ENCODE measurements at places on chromosomes 12 and 14.
A peak's percentile ranks its signal among the peaks of the same experiment; 100 is the strongest.

- DNase-seq: no peak
These were observed 138.9 kb downstream of the PIK3C2G start for GRCh38 chr12:18400186-18400585.

DNA sequence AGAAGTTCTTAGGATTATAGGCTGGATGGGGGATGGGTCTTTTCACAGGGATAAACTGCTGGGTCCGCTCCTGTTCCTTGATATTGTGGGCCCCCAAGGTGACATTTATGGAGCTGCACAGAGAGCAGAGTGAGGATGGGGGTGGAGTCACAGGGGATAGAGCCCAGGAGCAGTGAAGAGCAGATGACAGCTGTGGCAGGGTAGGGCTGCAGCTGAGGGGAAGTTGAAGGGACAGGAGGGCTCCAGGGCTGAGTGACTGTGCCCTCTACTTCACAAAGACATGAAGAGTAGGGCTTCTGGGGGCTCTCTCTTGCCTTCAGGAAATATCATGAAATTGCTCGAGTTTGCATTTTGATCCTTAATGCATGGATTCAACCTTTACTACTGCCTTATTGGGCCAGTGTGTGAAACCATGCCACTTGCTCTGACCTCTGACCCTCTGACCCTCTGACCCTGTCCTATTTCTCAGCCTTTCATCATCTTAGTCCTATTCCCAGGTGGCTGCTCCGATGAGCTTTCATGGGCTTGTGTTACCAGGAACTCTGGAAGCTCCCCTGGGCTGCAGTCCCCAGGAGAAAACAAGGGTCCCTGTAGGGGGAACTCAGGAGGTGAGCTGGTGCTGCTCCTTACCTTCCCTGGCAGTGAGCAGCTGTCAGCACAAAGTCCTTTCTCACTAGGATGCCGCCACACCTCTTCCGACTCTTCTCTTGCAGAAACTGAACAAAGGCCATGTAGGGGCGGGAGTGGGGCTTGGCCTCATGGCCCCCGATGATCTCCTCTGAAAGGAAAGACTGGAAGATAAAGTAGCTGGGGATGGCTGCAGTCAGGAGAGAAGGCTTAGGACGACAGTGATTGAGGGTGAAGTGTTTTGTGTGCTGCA is 1.6 kb downstream of the GZMH start:
- DNase-seq: no peak

DNA sequence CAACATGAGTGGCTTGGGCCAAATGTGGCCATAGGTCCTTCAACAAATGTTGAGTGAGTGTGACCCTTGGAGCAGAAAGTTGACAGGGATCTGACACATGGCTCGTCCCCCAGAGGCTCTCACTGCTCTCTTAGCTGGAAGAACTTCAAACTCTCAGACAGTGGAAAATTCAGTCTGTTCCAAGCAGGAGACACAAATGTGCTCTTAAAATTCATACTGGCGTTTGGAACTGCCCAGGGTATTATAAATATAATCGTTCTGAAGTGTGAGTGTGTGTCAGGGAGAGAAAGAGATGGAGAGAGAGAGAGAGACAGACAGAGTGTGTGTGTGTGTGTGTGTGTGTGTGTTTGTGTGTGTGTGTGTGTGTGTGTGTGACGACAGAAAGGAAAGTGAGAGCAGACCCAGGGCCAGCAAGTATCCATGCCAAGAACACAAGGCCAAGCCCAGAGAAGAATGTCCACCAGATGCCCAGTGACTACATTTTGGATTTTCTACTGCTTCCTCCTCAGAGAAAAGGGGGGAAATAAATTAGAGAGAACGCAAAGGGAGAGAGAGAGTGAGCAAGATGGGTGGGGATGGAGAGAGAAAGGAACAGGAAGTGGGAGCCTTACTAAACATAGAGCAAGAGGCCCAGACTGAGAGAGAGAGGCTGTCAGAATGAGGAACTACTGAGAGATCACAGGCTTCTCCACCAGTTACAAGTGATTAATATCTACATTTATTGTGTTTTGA is 193.6 kb upstream of the NUDT4 start:
- DNase-seq: peak; percentile 85

GRCh38 chr14:46490238-46490685 is 161.3 kb downstream of the RPL10L start:
- peak; percentile 28 for DNase-seq

DNA sequence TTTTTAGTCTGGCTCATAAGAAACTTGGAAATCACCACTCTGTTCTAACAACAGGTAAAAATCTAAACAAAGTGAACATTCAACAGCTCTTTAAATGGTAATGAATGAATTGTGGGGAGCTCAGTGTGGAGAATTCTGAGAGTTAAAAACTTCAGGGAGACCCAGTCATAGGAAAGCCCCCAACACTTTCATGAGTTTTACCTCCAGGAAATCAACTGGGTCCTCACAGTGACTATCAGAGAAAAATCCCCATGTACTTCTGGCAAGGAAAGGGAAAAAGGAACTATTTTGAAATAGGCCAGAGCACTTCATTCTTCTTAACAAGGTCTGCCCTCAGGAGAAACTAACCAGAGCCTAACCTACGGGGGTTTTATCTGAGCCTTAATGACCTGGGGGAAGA is 134.7 kb downstream of the CMAS start:
- peak; percentile 9 for DNase-seq

DNA sequence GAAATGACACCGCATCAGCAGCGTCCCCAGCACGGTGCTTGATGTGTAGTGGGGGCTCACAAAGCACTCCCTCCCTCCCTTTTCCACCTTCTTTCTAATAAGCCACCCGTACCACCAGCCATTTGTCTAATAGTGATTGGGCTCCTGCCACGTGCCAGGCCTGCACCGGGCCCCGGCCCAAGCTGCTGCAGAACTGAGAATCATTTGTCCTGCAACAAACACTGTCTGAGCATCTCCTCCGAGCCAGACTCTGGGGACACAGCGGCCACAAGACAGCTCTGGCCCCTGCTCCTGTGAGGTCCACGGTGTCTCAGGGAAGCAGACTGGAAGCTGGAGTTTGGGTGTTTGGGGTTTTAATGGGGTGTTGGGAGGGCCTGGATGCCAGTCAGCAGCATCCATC is 43.9 kb downstream of the MVK start:
- DNase-seq: no peak

DNA sequence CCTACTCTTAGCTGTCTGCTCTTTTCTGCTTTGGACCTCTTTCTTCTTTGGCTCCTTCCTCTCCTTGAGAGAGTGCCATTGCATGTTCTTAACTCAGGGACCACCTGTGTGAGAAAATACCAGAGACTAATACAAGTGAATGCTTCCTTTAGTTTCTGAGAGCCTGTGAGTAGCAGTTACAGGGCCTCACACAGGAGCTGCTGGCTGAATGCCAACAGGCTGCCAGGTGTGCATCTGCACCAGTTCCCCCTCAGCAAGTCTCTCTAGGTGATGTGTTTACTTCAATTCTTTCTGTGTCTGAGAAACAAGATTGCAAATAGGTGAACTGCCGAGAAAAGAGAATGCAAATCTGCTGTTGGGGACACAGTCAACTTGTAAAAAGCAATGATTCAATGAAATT is 108.2 kb downstream of the STXBP6 start:
- no peak for DNase-seq

DNA sequence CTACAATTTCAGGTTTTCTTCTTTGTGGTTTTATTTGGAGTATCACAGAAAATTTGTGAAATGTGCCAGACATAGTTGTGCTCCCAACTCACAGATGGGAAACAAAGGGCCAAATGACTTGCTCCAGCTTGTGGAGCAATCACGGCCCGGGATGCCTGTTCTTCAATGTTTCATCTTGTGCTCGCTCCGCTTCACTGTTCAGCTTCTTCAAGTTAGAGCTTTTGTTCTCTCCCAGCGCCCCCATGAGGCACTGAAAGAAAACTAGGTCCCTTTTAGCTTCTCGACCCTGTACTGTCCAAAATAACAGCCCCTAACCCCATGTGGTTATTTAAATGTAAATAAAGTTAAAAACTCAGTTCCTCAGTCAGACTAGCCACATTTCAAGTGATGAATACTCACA is 187.9 kb upstream of the STXBP6 start:
- DNase-seq: no peak

GRCh38 chr12:116156614-116157013 is 120.9 kb downstream of the MED13L start:
- no peak for DNase-seq

DNA sequence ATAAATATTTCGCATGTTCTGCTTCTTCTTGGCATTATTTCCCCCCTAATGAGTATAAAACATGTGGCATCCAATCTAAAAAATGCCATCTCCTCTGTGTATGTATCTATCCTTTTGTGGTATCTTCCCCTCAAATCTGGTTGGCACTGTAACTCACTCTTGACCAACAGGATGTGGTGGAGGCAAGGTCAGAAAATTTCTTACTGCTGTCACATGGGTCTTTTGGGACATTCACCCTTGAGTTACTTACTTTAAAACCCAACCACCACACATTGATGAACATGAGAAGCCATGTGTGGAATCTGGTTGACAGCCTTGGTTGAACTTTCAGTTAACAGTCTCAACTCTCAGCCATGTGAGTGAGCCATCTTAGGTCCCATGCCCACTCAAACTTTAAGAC is 516.9 kb downstream of the SLC16A7 start:
- no peak for DNase-seq

GRCh38 chr12:31008241-31008761 is 65.4 kb upstream of the DDX11 start:
- DNase-seq: no peak

DNA sequence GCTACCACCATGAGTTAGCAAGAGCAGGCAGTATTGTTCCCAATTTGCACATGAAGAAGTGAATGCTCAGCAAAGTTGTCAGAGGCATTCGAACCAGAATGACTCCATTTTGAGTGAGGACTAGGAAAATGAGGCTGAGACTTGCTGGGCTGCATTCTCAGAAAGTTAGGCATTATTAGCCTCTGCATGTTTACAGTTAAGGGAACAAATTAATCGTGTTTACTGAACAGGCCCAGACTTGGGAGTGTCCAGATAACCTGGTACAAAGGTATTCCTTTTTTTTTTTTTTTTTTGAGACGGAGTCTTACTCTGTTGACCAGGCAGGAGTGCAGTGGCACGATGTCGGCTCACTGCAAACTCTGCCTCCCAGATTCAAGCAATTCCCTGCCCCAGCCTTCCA is 22.5 kb upstream of the VWF start:
- DNase-seq: no peak

DNA sequence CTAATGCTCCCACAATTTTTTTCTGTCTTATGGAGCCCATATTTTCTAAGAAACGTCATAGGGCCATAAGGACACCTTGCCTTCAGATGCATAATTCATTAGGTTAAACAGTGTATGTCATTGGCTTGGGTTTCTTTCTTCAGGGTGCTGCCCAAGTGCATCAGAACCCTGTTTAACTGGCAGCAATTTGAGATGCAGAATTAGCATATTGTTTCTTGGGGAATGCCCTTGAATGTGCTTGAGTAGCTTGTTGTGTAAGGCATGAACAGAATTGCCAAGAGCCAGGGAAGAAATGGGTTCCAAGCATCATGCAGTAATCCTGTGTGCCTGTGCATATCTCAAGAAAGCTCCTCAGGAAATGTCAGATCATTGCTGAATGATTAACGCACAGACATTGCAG is 277.2 kb downstream of the SYT1 start:
- no peak for DNase-seq

DNA sequence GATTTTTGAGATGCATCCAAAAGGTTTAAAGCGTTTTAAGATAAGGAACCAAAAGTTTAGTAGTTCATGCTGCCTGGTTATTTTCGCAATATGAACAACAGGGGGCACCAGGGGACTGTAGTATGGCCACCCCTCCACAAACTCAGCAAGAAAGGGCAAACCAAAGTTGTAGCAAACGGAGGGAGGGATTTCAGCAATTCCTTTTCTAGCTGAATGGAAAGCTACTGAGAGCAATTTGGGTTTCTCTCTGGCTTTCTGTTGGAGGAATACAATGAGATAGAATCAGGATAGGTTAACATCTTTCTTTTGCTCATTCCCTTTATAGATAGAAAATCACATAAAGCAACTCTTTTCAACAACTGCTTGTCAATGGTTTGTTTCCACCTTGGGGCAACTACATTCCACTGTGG is 62.5 kb downstream of the DRAM1 start:
- peak; percentile 77 for DNase-seq

DNA sequence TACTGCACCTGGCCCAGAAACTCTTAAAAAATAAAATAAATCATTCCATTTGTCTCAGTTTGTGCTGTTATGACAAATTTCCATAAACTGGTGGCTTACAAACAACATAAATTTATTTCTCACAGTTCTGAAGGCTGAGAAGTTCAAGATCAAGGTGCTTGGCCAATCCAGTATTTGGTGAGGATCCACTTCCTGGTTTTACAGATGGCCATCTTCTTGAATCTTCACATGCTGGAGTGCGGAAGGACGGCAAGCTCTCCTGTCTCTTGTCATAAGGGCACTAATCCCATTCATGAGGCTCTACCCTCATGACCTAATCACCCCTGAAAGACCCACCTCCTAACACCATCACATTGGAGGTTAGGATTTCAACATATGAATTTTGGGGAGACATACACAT is 29.9 kb upstream of the MYBPC1 start:
- DNase-seq: peak; percentile 24

DNA sequence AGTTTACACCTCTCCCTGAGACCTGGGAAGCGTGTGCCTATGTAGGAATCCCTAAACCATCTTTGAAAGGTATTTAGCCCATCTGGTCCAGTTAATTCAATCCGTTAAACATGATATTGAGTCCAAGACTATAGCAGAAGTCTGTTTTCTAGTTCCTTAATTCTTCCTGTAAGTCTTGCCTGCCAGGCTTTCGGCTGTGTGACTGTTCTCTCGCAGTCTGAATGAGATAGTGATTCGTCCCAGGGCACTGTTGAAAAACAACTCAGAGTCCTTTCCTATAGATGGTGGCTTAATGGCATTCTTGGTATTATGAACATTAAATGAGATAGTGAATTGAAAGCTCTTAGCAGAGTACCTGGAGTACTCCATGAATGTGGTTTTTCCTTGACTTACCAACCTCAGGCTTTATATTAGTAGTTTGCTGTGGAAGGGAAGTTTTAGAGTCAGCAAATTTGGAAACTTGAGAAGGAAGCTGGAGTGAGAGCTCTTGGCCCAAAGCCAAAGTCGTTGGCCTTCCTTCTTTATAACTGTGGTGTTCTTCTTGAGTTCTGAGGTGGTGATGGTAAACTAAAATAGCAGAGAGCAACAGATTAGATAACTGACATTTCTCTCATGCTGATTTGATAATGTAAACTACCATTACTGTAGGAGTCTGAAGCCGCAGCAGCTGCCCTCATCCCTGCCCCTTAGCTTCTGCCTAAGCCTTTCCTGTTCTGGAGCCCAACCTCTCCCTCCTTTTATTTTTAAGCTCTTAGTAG is 76.5 kb downstream of the TGFB3 start:
- peak; percentile 63 for DNase-seq

All from suppressor macrophage treated with lipopolysaccharide for 4 hours (primary cell).